ENCODE measurements at places on chromosomes 1 and 21.

GRCh38 chr1:6544831-6545230, 9.5 kb downstream of the NOL9 start:
- DNase-seq = peak; percentile 58

DNA sequence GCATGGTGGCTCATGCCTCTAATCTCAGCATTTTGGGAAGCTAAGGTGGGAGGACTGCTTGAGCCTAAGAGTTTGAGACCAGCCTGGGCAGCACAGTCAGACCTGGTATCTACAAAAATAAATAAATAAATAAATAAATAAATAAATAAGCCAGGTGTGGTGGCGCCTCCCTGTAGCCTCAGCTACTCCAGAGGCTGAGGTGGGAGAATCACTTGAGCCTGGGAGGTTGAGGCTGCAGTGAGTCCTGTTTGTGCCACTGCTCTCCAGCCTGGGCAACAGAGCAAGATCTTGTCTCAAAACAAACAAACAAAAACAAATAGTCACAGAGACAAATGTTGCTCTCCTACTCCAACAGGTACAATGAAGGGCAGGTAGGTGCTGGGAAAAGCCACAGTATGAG, 242.4 kb upstream of the POU3F1 start:
- no peak for DNase-seq

DNA sequence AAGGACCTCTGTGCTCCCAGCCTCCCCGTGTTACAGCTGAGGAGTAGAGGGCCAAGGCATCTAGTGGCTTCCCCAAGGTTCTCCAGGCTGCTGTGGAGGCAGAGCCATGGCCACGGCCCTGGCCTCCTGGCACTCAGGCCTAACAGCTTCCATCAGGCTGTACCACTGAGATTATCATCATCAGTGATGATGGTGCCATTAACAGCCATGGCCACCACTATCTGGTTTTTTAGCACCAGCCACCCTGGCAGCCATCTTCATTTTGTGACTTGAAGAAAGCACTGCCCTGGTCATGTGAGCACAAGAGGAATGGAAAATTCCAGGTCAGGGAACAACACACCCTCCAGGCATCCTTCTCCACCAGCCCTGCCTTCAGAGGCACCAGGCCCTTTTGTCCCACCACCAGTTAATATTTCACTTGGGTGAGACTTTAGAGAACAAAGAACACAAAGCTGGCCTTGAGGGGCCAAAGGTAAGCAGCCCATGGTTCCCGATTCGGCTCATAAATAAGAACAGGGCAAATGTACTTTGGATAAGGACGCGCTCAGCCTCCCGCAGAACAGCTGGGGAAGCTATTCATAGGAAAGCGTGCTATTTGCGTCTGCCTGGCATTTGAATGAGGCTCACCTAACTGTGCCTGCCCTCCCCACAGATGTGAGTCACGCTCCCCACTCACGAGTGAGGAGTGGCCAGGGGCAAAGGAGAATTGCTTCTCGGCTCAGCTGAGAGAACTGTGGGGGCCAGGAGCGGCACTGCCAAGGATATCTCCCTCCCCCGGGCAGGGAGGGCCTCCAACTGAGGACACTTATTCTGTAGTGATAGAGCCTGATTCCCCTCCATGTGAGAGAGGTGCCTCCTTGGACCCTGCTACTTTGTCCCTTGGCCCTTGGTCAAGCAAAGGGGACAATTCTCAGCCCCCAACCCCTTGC, 95.6 kb downstream of the CD58 start:
- DNase-seq = no peak

DNA sequence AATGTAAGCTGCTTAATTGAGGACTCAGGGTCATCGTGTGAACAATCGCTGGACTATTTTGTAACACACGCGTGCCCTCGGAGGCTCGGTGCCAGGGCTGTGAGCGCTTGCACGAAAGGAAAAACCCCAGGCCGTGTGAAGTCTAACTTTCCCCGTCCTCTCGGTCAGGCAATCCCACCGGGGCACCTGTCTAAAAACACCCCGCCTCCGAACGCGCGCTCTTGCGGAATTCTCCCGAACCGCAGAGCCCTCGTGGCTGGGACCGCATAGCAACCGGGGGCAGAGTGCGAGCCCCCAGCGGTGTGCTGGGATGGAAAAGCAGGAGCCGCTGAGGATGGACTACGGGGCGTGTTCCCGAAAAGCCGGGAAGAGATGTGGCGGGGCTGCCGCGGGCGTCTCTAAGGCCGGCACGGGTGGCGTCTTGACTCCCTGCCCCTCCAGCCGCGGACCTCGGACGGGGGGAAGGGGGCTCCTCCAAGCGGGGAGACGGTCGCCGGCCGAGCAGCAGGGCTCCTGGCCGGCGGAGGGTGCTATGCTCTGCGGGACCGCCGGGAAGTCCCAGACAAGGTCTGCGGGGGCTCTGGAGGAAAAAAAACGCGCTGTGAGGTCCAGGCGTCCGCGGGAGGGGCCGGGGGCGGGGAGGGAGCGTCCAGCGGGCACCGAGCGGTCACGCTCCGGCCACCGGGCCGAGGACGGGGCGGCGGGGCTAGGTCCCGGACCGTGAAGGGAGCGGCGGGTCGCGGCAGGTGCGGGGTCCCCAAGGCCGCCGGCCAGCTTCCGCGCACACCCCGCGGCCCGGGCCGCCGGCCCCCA, 936 bp downstream of the ZBTB21 start:
- peak; percentile 41 for DNase-seq

- no peak for DNase-seq
Measured at GRCh38 chr1:40697436-40697835, 5.9 kb downstream of the NFYC start.

- no peak for DNase-seq
Measured at GRCh38 chr1:3411806-3412205, 42.7 kb upstream of the ARHGEF16 start.

DNA sequence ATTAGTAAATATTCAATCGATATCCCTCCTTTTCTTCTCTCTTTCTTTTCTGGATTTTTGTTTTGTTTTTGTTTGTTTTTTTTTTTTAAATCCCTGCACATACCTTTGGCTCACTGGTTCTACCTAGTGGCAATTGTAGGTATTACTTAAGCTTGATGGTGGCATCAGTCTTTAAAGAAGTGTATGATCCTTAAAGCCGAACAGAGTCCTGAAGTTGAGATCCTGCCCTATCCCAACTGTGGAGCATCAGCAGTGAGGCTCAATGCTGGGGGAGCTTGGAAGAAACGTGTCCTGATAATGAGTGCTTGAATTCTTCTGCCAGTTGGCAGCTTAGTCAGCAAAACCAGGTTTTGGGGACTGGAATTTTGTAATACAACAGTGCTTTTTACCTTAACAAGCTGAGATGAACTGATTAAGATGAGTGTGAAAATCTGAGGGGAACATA, 60.8 kb downstream of the FASLG start:
- peak; percentile 76 for DNase-seq

DNA sequence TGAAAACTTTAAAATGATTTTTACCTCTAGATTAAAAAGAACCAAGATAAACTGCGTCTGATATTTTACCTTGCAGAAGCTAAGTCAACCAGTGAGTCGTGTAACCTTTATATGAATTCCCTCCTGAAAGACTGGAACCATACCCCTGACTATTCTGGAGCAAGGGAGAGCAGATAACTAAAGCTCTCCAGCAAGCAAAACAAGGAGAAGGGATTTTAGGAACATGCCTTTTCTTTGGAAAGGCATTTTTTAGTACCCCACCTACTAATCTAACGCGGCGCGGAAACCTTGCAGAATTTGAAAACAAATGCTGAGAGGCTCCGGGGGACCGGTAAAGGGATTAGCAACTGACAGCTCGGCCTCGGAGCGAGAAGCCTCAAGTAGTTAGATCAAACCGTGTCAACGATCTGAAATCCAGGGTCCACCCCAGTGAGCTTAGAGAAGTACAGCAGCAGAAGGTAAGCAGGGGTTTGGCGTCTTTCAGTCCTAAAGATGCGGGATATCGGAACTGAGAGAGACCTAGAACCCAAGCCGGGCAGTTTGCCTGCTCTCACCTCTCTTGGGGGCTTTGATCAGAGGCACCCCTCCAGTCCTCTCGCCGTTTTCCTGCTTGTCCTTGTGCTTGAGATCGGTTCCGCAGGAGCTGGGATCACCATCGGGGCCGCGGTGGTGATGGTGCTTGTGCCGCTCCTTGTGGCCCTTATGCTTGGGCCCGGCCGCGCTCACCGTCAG, 954 bp downstream of the RSBN1 start:
- peak; percentile 39 for DNase-seq

Measured in choroid plexus epithelial cell (primary cell).